Left colon (tissue), 2 donors: ENCODE measurements at places on chromosomes 2 and 18. TPM values are rescaled to one million over a fixed set of nuclear protein-coding genes. Genes with fewer than 3 reads are reported as not detected.

Gene DYNAP
- total RNA-seq: not detected

DNA sequence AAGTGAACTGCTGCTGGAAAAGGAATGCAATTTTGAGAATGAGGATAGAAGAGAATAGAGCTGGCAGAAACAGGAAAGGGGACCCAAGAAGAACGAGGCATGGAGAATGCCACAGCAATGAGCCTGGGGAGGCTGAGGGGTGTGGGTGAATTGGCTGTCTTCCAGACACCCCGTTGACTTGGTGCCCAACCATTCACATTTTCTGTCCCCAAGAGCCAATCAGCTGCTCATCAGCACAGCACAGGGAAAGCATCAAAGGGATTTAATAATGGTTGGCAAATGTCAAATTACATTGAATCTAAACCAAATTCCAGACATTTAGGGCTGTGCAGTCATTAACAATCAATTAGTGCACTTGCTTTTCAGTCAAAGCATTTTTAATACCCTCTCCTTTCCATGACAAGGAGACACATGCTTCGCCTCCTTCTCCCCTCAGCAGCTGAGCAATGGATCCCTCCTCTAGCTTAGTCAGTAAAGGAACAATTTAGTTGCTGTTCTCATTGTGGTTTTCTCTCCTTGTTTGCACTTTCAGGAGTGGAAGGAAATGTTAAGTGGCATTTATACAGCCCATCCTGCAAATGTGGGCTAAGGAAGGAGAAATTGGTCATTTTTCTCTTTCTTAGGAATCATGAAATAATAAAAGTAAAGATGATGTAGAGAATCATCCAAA lies 98.8 kb downstream of the KLF7 start:
- no peak for DNase-seq

GRCh38 chr2:64166637-64167420 lies 22.6 kb upstream of the PELI1 start:
- DNase-seq: no peak

DNA sequence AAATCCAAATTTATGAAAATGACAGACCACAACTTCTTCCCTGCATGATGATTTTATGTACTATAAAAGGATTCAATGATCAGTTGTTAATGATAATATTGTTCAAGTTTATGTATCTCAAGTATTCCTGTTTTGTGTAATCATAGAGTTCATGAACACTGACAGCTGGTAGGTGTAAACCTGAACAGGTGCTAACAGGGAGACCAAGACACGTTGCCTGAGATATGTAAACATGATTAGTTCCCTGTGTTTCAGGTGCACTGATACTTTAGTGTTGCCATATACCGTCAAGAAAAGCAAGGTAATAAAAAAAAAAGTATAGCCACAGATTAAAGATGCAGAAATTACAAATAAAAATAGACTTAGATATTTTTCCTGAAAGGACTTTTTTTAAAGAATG lies 131.8 kb downstream of the BAZ2B start:
- DNase-seq: no peak

GRCh38 chr2:48961009-48961408 lies 193.3 kb downstream of the FSHR start:
- DNase-seq: no peak
